ENCODE measurements at places on chromosomes 1 and 21.

GRCh38 chr21:45249626-45250025 is 38.1 kb downstream of the POFUT2 start:
- DNase-seq, result no peak

DNA sequence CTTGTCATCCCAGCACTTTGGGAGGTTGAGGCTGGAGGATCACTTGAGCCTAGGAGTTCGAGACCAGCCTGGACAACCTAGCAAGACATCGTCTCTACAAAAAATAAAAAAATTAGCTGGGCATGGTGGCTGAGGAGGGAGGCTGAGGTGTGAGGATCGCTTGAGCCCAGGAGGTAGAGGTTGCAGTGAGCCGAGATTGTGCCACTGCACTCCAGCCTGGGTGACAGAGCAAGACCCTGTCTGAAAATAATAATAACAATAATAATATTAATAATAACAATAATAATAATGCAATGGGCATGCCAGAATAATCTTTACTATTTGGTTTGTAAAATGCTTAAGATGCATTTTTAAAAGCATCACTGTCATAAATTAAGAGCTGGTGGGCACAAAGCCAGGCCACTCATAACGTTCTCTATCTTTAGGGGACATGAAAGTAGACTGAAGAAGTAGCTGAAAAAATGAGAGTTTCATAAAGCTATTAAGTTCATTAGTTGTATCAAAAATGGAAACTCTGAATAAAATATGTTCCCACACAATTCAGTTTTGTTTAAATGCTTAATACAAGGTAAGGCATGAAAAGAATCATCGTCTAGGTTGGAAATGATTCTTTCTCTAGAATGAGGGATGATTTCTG is 51.6 kb upstream of the ITPKB start:
- no peak for DNase-seq

DNA sequence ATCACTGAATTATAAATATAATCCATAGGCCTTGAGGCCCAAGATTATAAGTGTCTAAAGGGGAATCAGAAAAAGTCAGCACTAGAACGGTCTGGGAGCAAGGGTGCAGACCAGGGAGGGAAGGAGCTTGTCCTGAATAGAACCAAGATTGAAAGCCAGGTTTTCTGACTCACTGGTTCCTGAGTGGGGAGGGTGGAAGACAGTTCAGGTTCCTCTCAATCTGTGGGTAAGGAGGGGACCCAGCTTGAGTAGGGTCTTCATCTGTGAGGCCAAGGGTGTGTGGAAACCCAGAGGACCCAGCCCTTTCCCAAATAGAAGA is 842 bp downstream of the LENEP start:
- no peak for DNase-seq

- DNase-seq, result peak; percentile 97
Measured at GRCh38 chr1:211697356-211697755, 21.9 kb upstream of the NEK2 start.

DNA sequence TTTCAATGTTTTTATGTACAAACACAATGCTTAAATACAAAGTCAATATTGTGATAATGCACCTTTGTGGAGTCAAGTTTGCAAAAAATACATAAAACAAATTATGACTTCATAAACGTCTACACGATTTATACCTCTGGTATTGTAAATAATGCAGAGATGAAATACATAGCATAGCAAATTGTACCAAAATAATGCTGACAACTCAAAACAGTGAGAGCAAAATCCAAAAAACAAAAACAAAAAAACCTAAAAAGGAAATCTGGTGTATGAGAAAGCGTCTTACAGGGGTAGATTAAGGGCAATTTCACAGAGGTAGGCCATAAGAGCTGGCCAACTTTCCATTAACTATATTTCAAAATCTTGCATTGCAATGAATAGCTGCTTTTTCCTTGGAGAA is 161.5 kb upstream of the LRRC7 start:
- no peak for DNase-seq

- DNase-seq, result no peak
Measured at GRCh38 chr1:39046613-39047210, 20.6 kb downstream of the NDUFS5 start.

DNA sequence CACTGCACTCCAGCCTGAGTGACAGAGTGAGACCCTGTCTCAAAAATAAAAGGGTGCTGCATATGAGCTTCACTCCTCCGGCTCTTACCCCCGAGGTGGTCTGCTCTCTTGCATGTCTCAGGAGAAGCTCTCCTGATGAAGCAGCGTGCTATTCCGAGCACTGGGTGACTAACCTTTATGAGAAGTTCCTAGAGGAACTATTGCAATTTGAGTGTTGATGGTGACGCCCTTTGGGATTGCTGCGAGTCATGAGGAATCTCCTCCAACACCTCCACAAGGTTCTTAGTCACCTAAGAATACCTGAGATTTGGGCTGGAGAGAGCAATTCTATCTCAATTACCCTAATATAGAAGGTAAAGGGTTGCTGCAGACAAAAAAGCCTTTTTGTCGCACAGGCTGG is 40.8 kb upstream of the TINAGL1 start:
- no peak for DNase-seq

DNA sequence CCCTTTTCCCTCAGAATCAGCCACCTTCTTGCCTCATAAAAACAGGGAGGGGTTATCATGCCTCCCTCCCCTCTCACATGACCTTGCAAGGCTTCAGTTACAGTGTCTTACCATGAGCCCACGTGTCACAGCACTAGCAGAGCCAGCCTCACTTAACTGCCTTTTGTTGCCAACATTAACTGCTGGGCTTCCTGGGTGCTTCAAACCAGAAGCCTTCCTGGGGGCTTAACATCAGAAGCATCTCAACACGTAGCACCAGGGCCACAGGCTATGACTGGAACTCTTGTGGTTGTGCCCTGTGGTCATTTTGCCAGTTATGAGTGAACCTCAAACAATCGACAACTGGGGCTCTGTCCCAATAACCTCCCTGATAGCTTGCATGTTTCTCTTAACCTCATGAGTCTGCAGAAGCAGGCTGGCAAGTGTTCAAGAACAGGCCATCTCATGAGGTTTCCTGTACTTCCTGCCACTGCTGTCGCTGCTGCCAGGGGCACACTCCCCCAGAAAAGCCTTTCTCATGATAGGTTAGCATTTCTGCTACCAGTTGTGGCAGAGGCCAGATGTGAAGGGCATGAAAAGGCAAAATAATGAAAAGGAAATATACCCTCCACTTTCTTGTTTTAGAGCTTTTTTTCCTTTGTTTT is 132.2 kb downstream of the GLUL start:
- no peak for DNase-seq

DNA sequence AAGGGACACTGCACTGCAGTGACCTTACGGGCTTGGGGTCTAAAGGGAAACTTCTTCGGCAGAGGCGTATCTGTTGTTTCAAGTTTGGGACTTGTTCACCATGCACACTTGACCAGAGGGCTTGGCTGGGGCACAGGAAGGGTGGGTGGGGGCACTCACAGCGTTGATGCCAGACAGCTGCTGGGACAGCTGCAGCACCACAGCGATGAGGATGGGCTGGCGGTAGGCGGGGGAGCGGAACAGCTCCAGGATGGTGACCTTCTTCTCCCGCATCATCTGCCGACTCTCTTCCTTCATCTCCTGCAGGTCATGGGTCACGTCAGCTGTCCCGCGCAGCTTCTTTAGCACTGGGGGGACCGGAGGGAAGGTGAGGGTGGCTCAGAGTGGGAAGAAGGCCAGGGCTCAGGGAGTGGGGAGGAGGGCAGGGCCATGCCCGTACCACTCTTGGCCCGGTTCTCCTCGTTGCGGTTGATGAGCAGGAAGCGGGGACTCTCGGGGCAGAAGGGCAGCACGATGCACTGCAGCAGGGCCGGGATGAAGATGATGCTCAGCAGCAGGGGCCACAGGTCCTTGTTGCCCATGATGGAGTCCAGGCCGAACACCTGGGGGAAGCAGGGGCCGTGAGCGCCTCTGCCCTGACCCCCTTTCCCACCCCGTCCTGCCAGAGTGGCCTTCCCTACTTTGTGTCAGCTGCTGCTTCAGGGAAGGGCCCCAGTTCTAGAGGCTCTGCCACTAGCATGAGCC is 29.1 kb downstream of the SLC2A1 start:
- no peak for DNase-seq

- no peak for DNase-seq
Measured at GRCh38 chr1:23999156-23999671, 19.1 kb upstream of the SRSF10 start.

DNA sequence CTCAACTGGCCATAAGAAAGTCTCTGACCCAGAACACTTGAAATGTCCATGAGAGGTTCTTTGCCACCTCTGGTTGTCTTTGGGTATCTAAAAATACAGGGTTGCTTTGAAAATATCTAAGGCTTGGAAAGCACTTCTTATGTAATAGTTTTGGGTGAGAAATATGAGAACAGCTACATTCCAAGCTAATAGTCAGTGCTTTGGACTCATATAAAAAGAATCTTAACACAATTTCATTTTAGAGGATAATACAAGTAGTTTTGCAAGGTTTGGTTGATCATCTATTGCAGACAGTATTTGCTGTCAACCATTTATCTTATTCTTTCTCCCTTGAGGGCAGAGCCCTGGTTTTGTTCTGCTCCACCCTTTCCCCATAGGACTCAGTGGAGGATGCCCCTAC is 207.5 kb downstream of the KCNK2 start:
- no peak for DNase-seq

DNA sequence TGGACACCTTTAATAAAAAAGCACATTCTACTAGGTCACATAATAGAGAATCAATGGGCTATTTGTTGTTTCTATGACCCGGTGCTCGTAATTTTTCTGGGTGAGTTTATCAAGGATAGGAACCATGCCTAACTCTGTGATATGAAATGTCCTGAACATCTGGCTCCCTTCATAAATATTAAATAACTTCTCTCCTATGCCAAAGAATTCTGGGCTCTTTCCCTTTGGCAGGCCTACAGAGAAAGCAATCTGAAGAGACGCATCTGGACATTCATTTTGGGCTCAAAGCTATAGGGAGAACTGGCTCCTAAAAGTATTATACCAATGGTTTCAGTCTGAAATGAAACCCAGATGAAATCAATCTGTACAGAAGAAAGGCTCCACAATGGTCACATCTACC is 38.8 kb upstream of the ANGPTL7 start:
- DNase-seq, result no peak

GRCh38 chr1:194013561-194013960 is 827.1 kb upstream of the B3GALT2 start:
- no peak for DNase-seq

DNA sequence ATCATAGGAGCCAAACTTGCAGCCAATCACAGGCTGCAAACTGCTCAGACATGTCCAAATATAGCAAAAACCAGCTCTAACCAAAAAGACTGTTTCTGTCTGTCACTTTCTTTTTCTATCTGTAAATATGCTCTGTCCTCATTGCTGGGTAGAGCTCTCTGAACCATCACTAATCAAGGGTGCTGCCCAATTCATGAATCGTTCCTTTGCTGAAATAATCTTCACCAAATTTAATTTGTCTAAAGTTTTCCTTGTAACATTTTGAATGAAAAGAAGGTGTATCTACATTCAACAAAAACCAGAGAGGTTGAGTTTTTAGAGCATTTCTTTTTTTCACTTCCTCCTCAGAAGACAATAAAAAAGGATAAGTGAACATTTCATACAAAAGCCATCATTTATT is 1221.7 kb upstream of the ADGRL2 start:
- DNase-seq, result no peak

GRCh38 chr1:17170571-17170970 is 34.4 kb upstream of the PADI1 start:
- DNase-seq, result no peak

DNA sequence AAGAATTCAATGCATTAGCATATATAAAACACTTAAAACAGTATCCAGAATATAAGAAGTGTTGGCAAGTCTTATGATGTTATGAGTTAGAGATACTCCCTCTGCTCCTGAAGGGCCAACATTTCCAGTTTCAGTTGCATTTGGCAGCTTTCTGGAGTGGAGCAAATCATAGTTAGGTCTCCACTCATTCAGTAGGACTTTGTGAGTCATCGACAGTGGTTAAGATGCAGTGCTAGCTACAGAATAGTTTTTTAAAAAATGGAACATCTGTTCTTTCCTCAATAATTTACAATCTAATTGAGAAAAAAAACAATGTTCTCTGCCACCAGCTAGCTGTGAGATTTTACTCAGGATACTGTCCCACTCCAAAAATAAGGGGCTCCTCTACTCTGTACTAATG is 389.1 kb downstream of the HLX start:
- no peak for DNase-seq

DNA sequence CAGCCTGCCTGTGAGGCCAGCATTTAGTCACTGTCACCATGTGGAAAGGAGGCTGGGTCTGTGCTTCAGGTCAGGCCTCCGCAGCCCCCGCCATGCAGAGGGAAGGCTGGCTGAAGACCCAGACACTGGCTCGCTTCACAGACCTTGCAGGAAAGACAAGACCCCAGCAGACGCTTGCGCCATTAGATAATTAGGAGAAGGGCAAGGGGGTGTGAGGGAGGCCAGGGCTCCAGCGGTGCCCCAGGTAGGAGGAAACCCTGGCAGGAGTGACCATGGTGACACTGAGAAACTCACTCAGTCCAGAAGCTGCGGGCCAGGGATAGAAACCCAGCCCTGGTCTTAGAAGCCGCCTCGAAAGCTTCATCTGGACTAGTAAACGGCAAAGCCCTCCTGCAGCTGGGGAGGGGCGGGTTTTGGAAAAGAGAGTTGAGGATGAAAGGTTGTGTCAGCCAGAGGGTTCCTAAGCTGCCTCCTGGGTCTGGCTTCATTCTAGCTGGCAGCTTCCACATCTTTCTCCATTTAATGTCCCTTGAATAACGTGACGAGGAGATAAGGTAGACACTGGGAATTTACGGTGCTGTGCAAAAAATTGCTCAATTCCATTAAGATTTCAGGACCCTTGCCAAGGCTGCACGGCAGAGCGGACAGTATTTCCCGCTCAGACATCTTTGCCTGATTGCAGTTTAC is 294.1 kb upstream of the VAMP3 start:
- DNase-seq, result no peak

Measured in OCI-LY7 (cell line).